ENCODE measurements at places on chromosomes 1 and 21.

GRCh38 chr1:10459184-10459583 is 9.4 kb downstream of the CORT start:
- DNase-seq = no peak

DNA sequence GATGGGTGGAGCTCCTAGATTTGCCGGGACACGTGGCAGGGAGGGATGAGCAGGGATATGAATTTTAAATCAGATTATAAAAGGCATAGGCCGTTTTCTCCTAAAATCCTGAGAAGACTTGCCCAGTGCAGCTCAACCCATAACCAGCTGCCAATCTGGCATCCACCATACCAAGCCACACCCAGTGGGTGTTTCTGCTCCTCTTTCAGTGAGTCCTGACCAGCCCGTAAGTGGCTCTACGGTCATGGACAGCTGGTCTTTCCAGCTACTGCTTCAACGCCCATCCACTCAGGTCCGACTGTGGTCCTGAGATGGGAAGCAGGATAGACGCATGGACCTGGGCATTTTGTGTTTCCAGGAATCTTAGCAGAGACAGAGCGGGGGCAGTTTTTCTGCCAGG is 107.2 kb downstream of the LAMC2 start:
- DNase-seq = no peak

DNA sequence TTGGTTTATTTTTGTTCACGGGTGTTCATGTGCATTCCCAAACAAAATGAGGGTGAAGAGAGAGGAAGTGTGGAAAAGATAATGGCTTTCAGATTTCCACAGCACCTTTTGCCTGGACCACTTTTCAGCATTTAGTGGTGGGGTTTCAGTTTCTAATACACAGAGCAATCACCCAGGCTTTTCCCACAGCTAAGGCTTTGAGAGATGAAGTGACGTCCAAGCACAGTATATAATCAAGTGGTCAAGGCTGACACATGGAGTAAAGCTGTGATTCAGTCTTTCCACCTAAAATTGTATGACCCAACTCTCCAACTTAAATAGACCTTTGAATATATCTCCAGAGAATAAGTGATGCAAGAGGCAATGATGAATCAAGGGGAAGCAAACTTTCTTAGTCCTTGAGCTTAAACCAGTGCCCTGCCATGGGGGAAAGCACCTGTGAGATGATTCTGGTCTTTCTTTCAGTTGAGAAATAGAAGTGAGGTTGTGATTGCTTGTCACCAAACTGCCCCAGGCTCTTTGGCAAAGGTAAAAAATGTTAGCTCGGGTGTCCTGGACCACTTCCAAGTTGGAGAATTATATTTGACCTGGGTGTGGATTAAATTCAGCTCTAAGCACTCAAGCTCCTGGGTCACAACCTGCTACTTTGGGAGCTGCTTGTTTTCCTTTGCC is 2.4 kb upstream of the PIK3R3 start:
- DNase-seq = peak; percentile 92

DNA sequence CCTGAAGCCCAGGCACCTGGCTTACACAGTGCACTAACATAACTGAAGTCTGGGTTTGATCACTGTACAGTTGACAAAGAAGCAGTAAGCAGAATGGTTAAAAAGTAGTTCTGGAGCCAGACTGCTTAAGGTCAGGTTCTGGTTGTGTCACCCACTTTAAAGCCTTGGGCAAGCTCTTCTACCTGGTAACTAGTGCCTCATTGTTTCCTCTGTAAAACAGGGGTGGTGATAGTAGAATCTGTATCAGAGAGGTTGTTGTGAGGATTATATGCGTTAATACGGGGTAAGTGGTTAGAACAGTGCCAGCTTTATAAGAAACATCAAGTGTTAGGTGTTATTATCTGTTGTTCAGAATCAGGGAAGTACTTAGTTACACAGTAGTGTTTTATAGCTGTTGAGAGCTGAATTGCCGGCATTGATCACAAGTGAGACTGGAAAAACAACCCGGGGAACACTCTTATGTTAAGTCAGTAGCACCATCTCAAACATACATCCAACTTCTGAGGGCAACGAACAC is 3.7 kb downstream of the BACH1 start:
- peak; percentile 2 for DNase-seq

DNA sequence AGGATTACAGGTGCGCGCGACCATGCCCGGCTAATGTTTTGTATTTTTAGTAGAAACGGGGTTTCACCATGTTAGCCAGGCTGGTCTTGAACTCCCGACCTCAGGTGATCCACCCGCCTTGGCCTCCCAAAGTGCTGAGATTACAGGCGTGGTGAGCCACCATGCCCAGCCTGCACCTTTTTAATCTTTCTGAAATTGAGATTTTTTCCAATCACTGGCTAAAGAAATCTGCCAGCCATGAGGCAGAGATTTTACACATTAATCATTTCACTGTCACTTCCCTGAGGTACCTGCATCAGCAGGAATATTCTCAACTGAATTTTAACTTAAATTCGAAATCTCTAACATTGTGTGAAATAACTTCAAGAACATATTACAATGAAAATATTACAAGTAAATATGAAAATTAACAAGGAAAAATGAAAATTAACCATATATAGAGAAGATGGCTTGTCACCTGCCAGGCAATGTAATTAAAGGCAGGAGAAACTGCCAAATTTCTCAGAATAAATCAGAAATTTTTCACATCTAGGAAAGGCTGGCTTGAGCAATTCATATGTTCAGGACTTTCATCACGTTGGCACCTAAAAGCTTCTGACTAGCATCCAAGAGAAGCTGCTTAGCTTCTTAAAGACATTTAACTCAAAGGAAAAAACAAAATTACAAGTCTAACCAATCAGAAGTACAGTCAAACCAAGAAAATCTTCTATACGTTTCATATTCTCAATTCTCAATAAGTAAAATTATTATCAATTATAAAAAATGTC is 5.9 kb downstream of the ANKRD13C start:
- DNase-seq = no peak

- DNase-seq = no peak
Observed at GRCh38 chr1:154993572-154994268, at the start of gene LENEP. TSS of gene LENEP (plus strand) at chr1:154993586. CDS start at chr1:154993608, 22 bp downstream.

DNA sequence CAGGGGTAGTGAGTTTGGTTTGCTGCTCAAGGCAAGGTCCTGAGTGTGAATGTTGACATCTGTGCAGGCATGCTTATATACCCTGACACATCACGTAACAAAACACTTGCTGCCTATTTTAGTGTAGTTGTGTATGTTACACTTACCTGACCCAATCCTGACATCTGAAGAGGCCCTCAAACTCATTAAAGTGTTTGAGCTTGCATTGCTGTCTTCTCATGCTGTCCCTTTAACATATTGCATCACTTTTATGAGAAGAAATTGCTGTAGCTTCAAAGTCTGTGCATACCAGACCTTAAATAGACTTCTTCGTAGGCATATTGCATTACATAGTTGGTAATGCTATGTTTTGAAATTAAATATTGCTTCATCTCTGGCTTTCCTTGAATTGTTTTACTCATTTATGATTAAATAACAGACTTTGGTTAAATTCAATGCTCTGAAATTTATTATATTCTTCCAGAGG is at the start of gene KRTAP19-3:
TSS of gene KRTAP19-3 (minus strand) at position 51 of the 466 bp plus-strand sequence. CDS start 56 bp downstream, outside the sequence.
- no peak for DNase-seq

DNA sequence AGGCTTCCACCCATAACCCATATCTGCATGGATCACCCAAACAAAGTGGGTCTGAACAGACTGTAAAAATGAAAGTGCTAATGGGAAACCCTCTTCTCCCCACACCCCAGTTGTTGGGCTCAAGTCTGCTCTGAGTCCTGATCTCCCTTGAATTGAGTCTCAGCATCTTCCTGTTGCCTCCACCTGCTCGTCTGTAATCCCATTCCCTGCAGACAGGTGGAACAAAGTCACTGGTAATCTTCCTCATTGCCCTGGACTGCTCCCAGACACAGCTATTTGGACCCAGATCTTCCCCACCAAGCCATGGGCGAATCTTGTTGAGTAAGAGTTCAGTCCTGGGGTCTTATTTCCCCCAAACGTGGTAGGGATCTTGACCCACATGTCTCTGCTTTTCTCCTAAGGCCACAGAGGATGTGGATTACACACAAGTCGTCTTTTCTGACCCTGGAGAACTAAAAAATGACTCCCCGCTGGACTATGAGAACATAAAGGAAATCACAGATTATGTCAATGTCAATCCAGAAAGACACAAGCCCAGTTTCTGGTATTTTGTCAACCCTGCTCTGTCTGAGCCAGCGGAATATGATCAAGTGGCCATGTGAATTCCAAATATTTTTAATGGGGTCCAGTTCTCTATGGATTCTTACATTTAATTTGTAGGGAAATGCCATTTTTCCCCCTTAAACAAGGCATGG is 15.7 kb downstream of the AVPR1B start:
- no peak for DNase-seq

DNA sequence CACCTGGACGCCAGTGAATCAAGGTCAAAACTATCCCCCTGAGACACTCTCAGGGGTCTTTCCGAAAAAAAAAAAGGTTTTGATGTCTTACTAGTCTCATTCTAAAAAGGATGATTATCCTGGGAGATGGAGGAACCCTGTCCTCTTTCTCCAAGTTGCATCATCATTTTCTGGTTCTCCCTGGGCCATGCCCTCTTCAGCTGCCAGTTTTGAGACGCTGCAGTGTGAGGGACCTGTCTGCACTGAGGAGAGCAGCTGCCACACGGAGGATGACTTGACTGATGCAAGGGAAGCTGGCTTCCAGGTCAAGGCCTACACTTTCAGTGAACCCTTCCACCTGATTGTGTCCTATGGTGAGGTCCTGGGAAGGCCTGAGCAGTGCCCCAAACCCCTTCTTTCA is 3.5 kb downstream of the FCRLA start:
- DNase-seq = no peak

- DNase-seq = no peak
Observed at GRCh38 chr21:36481639-36482038, 1.7 kb upstream of the CLDN14 start.

DNA sequence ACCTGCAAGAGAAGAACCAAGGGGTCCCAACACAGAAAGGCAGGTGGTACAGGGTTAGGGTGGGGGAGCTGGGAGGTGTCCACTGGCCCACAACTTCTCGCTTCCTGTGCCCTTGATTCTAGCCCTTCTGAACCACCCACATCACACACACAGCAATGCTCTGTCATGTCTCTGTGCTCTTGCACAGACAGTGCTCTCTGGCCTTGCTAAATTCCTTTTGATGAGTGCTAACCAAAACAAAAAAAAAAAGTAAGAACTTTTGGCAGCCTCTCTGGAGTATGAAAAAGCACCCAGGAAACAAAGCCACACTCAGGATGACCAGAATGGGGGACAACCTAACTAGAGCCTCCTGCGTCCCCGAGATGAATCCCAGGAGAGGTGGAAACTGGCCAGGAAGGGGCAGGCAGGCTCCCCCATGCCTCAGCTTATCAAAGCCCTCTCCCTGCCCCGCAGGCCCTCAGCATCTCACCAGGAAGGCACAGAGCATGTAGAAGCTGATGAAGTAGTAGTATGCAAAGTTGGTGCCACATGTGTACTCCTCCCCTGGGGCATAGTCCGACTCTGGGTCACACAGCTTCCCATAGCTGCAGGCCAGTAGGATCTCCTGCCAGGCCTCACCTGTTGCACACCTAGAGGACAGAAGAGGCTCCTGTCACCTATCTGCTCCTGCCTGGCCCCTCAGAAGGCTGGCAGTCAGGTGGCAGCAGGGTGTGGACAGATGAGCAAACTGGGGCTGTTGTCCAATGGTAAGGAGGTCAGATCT is 27.2 kb upstream of the KIF21B start:
- no peak for DNase-seq

- DNase-seq = no peak
Observed at GRCh38 chr21:46637952-46638746, 2.7 kb downstream of the PRMT2 start.

DNA sequence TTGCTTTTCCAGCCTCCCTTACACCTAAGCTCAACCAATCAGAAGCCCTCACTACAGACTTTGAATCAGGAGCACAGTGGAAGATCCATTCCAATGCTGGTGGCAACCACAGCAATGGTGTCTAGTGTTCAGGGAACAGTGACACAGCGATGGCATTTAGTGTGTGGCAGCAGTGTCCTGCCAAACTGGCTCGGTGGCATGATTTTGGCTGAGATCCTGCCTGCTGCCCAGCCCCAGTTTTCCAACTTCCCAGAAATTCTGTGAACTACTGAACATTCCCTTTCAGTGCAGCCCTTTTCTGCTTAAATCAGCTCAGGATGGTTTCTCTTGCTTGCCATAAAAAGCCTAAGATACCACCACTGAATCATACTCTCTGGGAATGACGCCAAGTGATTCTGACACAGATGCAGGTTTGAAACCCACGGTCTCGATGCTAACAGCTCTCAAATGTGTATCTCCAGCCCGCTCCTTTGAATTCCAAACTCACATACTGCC is 8.8 kb downstream of the ASAP3 start:
- DNase-seq = no peak

GRCh38 chr1:1013105-1013921 is at the start of gene ISG15:
TSS of gene ISG15 (plus strand) at chr1:1013497. CDS start at chr1:1013574, 77 bp downstream.
- DNase-seq = peak; percentile 29

DNA sequence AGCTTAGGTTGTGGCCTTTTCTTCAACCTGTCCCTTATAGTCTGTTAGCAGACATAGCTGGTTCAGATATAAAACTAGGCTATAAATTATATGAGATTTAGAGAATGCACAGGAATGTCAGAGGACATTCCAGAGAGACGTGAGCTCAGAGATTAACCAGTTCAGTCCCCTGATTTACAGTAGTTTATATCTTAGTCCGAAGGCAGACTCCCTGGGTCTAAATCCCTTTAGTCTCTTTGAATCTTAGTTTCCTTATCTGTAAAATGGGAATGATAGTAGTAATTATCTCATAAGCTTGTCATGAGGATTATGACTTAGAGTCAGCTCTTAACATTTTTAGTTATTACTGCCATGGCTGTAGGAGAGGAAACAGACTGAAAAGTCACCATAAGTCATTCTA is 45.5 kb upstream of the PLXNA2 start:
- no peak for DNase-seq

DNA sequence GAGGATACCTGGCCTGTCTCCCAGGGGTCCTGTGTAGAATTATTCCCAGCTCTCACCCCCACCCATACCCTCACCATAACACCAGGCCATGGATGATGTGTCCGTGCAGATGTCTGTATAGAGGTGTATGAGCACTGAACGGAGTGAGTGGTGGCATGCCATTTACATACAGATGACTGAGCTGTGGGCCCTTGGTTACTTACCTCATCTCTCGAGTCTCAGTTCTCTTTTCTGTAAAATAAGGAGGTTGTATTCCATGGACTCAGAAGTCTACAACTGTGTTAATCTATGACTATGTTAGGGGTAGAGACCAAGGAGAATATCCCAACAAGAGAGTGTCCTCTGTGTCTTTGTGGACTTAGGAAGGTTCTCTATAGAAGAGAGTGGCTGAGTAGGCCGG is 65.6 kb upstream of the CD1D start:
- no peak for DNase-seq

GRCh38 chr1:61941794-61942193 is 199.5 kb downstream of the PATJ start:
- no peak for DNase-seq

- DNase-seq = no peak
Observed at GRCh38 chr1:240404286-240404685, 207.7 kb downstream of the GREM2 start.

GRCh38 chr1:231855926-231856325 is 229.3 kb downstream of the DISC1 start:
- peak; percentile 50 for DNase-seq

DNA sequence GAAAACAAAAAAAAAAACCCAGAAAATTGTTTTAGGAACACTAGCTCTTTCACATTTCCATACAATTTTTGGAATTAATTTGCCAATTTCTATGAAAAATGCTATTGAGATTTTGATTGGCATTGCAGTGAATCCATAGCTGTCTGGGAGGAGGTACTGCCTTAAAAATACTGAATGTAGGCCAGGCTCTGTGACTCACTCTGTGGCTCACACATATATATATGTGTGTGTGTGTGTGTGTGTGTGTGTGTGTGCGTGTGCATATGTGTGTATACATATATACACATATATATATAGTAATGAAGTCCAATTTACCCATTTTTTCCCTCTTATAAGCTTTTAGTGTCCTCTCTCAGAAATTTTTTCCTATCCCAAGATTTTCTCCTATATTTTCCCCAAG is 214.2 kb upstream of the DMRTA2 start:
- DNase-seq = no peak

Measured in NCI-H2081 (cell line).